ENCODE measurements at places on chromosomes 1 and 21. TPM values are rescaled to one million over a fixed set of nuclear protein-coding genes. Genes with fewer than 3 reads are reported as not detected.

- DNase-seq, result no peak
Measured at GRCh38 chr1:13893409-13893821, 193.4 kb downstream of the PRDM2 start.

DNA sequence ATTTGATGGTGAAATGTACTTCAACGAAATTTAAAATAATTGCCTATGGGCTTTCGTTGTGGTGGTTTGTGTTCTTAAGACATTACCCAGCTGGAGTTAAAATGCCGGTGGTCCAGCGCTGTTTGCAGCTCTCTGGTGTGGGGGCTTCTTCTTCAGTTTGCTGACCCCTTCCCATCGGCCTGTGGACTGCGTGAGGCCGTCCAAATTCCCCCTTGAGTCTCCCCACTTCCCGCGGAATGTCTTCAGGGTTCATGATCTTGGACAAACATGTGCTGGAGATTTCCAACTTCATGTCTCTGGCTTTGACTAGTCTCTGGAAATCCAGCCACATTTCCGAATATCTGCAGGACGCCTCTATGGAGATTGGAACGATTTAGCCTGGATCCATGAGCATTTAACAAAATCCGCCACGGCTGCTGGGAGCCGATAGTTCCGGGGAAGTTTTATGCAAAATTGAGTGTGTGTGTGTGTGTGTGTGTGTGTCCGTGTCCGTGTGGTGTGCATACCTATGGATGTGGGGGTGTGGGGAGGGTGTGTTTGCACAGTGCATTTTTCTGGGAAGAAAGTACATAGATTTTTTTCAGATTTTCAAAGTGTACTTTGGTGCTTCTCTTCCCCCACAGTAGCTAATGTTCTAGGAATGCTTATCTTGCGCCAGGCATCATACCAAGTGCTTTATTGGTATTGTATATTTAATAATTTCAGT is 117.2 kb downstream of the PCP4 start:
- DNase-seq, result no peak

- DNase-seq, result peak; percentile 72
Measured at GRCh38 chr1:8031176-8031785, 5.2 kb upstream of the ERRFI1 start.

- no peak for DNase-seq
Measured at GRCh38 chr1:211547710-211548109, 31.3 kb downstream of the SLC30A1 start.

DNA sequence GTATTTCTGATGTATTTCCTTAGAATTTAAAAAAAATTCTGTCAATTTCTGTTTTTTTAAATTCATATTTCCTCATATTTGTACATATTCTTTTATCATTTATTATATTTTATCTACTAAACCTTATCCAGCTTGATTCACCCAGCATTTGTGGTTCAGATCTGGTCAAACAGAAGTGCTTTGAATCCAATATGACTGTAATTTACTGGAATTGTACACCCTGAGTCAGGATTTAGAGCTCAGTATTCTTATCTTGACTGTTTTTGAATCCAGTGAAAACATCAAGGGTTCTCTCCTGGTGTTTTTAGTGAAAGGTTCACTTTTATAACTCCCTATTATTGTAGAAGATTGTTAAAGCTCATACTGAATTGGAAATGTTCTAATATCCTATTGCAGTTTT is 1077.0 kb upstream of the NCAM2 start:
- DNase-seq, result no peak

DNA sequence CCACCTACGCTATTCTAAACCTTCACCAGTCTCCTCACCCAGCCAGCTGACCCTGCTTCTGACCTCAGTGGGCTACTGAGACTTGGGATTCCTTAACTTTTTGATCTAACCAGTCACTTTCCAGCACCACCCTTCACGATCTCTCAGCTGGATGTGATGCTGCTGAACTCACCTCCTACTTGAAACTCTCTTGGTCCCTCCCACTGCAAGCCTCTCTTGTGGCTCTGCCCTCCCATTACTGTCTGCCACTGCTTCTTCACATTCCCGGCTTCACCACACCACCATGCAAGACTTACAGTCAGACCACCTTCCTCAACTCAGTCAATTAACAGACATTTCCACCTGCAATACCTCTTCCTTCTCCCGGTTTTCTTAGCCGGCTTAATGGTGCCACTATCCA is 6.3 kb downstream of the TAF5L start:
- no peak for DNase-seq

DNA sequence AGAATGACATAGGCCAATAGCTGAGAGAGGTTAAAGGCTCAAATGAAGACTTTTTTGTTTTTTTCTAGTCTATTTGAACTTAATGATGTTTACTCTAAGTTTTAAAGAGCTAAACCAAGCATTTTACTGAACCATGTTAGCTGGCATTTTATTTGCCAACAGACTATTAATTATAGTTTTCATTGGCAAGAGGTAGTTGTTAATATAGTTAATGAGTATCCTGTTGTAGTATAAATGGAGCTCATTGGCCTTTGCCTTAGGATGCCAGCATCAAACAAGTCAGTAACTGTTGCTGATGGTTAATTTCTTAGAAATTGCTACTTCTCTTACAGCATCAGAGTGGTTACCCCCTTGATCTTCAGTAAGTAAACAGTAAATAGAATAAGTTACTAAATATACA is 339.0 kb upstream of the B3GALT2 start:
- DNase-seq, result no peak

DNA sequence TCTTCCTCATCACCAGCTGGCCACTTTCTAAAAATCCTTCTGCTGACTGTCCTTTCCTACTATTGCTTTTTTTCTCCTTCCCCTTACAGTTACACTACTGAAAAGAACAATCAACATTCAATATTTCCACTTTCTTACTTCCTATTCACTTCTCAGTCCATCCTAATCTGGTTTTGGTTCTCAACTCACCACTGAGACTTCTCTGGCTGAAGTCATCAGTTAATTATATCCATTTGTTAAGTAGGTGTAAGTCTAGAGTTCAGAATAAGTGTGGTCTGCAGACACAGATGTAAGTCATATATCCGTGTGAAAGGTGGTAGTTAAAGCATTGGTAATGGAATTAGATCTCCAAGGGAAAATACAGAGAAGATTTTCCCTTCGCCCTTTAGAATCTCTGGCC is 21.4 kb downstream of the PEA15 start:
- DNase-seq, result no peak

- DNase-seq, result no peak
Measured at GRCh38 chr1:232617237-232617636, 12.7 kb downstream of the SIPA1L2 start.

DNA sequence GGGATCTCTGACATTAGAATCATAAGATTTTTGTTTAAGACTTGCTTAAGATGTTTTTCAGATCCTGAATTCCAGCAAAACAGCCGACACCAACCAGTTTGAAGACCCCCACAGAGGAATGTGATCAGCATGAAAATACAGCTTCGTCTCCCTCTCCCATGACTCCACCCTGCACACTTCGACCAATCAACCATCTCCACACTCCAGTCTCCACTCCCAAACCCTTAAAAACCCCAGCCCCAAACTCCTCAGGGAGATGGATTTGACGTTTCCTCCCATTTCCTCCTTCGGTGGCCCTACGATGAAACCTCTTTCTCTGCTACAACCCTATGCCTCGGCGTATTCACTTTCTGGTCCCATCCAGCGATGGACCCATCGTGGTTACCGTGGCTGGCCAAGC is 30.1 kb upstream of the KIF26B start:
- no peak for DNase-seq

GRCh38 chr1:119222271-119222670 is 81.8 kb upstream of the WARS2 start:
- DNase-seq, result no peak

GRCh38 chr1:30840904-30841598 is 67.5 kb downstream of the SDC3 start:
- peak; percentile 64 for DNase-seq

GRCh38 chr21:15496911-15497310 is 232.9 kb upstream of the USP25 start:
- DNase-seq, result no peak

DNA sequence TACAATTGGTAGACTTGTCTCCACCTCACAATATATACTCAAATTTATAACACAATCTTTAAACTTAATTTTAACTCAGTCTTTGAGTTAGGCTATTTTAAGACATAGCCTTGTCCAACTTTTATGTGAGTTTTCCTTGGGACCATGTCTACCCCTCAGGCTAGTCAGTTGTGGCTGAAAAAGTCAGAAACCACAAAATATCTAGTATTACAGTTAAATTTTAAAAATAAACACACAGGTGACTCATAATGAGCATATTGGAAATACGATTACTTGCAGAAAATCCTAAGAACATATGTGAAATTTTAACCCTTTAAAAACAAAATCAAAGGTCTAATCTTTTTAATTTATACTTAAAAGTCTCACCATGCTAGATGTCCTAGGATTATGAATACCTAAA is 4.8 kb upstream of the ASB17 start:
- DNase-seq, result no peak

GRCh38 chr1:6052543-6053205 is 7.0 kb downstream of the KCNAB2 start:
- peak; percentile 87 for DNase-seq

DNA sequence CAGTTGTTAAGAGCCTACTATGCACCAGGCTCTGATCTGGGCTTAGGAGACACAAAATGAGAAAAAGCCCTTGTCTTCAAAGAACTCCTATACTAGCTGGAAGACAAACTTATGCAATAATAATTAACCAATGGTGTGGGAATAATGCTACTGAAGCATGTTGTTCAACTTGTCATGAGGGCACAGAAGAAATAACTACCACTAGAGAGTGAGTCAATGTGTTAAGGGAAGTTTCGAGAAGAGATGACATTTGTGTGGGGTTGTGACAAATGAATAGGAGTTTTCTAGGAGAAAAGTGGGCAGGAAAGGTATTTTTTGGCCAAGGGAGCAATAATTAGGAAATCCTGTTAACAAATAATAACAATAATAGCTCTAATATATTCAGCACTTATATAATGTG is 205.0 kb downstream of the PDE4B start:
- no peak for DNase-seq

- no peak for DNase-seq
Measured at GRCh38 chr1:31639543-31639942, 5.1 kb downstream of the PEF1 start.

- DNase-seq, result no peak
Measured at GRCh38 chr1:41957568-41957967, 38.8 kb upstream of the HIVEP3 start.

- DNase-seq, result no peak
Measured at GRCh38 chr1:15129944-15130343, 23.6 kb upstream of the TMEM51 start.

DNA sequence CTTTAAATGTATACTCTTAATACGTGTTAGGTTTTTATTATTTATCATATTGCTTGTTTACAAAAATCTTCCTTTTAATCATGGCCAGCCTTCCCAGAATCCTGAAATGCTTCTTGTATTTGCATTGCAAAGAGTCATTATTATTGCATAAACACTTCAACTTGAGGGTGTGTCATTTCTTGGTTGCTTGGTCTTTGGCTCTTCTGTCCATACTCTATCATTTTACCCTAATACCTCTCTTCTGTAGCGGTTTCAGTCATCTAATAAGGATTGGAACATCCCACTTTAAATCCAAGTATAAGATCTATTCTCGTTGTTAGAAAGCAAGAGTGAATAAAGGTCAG is 200.6 kb upstream of the CACYBP start:
- DNase-seq, result no peak

DNA sequence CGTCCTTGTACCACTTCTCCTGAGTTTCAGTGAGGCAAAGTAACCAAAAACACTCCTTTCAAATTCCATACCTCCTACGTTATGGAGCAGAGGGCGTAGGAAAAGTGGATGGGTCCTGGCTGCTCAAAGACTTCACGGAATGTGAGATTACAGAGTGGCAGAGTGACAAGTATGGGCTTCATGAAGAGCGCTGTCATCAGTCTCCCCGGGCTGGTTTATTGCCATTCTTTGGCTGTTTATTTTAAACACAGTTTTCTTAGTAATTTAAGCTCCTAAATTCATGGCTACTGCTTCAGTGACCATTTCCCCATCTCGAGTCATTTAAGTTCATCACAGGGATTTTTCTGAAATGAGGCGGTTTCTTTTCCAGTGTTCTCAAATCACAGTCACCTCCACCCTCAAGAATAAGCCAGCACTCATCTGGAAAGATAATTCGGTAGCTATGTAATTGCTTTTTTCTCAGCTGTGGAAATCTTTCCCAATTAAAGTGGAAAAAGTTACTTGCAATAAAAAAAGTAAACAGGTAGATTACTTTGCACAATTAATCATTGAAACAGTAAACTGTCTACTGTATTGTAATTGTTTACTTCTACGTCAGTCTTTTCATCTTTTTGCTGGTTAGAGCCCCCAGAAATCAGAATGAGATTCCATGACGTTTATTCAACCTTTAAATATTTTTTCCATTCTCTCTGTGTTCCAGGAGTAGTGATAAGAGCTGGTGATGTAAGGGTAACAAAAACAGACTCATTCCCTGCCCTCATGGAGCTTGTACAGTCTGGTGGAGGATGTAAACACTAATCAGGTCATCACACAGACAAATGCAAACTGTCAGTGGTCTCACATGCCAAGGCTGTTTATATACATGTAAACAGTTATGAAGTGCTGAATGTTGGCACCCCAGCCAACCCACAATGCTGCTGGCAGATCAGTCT is 3.0 kb upstream of the SMYD2 start:
- no peak for DNase-seq

- DNase-seq, result no peak
Measured at GRCh38 chr1:30382496-30382895, 340.9 kb downstream of the MATN1 start.

The TAS1R2 gene
- not detected for total RNA-seq

The C1orf226 gene
- total RNA-seq, result 13.2 TPM

The HOOK1 gene
- total RNA-seq, result 4.3 TPM

The PRAMEF8 gene
- total RNA-seq, result not detected

The C1QA gene
- total RNA-seq, result 14.3 TPM

The AADACL3 gene
- not detected for total RNA-seq

The TNFRSF8 gene
- not detected for total RNA-seq

The MAST2 gene
- total RNA-seq, result 50.5 TPM

The CYP4A11 gene
- total RNA-seq, result not detected

The ADGRL4 gene
- 20.9 TPM for total RNA-seq

The PPFIA4 gene
- 0.89 TPM for total RNA-seq

The PEAR1 gene
- 2.3 TPM for total RNA-seq
